ENCODE measurements at places on chromosomes 1 and 21.
A peak's percentile ranks its signal among the peaks of the same experiment; 100 is the strongest.

DNA sequence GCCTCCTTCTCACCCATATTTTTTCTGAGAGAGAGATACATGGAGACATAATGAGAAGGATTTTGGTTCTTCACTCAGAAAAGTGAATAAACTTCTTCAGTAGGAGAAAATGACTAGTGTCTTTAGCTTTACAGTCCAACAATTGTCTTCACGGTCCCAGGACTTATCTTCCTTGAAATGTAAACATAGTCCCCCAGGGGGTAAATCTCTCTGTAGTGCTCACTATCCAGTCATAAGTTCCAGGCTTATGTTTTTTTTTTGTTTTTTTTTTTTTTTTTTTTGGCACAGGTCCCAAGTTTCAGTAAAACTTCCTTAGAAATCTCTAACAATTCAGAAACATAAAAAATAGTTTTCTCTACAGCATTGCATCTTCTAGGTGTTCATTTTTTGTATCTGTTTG, 890.2 kb upstream of the B3GALT2 start:
- DNase-seq, result no peak

DNA sequence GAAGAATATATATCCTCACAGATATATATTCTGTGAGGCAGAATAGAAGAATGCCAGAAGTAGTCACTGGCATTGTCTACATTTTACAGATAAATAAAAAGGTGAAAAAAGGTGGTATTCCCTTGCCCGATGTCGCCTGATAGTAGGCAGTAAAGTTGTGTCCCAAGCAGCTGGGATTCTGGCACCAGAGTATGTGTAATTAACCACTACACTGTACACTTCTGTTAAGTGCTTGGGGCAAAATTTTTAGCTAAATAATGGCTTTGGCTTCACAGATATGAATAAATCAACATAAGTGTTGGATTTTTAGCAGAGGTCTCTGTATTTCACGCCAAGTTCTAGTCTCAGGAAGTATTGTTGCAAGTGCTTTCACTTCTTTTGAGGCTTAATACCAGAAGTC, 13.3 kb upstream of the CASQ2 start:
- DNase-seq, result no peak

- DNase-seq, result no peak
These were observed 12.5 kb downstream of the H6PD start for GRCh38 chr1:9246841-9247785.

- DNase-seq, result no peak
These were observed 14.8 kb upstream of the TMEM222 start for GRCh38 chr1:27306892-27307761.

DNA sequence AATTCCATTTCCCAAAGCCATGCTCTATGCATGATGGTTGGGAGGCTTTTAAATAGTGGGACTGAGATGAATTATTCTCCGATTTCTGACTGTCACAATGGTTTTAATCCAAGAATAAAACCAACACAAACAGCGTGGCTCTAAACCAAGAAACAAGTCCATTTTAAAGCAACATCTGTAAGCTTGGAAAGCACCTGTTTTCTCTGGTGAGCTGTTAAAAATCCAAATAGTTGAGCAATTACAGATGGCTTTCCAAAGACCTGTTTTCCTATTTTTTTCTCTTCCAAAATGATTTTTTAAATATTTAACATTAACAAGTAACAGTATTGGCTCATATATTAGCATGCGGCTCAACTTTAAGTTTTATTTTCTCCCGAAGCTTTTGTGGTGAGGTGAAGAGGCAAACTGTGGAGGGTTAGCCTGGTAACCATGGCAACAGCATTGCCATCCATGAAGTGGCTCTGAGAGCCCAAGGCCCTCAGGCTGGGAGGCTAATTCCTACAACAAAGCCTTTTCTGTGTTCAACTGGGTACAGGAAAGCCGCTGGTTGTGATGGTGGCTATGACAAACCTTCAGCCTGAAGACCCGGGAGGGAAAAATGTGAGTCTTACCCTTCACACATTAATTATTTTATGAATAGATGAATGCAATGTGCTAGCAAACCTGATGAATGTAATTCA, 56.7 kb upstream of the B3GALT5 start:
- DNase-seq, result no peak

DNA sequence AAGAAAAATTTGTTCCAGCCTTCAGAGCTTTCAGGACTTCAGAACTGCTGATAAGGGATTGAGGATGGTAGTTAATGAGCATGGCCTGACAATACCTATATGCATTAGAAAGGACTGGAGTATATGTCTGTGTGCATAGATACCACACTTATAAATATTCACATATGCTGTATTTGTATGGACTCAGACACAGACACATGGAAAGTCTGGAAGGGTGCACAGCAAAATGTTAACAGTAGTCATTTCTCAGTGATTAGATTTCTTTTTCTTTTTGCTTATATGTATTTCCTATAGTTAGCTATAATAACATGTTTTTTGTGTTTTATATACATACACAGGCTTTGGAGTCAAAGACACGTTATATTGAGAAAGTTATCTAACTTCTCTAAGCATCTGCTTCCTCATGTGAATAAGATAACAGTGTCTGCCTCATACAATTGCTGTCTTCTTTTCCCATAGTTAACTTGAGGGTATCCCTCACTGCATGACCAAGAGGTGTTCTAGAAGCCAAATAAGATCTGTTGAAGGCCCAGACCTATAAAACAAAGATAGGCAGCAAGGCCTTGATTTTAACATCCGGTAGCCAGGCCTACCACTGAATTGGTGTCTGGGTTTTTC, 31.3 kb downstream of the INPP5B start:
- no peak for DNase-seq

DNA sequence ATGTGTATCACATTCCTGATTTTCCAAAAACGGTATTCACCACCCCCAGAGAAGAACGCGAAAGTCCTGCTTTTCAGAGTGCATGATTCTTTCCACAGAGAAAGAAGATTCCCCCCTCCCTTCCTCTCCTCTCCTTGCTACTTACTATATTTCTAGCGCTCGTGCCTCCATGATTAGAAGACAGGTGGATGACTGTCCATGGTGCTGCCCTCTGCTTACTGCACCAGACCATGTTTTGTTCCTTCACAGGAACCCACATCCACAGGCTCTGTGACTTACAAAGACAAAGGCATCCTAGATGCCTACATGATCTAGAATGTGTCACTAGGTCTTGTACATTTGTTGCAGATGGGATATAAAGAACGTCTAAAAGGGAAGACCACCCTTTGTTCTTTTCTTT, 49.1 kb upstream of the ZNF648 start:
- DNase-seq, result no peak

DNA sequence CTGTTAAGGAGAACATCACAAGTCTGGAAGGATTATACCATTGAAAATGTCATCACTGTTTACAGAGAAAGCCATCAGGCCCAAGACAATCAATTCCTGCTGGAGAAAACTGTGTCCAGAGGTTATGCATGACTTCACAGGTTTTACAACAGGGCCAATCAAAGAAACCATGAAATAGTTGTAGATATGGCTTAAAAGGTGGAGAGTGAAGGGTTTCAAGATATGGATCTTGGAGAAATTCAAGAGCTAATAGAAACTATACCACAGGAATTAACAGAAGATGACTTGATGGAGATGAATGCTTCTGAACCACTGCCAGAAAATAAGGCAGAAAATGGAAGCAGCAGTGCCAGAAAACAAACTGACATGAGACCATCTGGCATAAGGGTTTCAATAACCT, 30.2 kb downstream of the USP1 start:
- no peak for DNase-seq

DNA sequence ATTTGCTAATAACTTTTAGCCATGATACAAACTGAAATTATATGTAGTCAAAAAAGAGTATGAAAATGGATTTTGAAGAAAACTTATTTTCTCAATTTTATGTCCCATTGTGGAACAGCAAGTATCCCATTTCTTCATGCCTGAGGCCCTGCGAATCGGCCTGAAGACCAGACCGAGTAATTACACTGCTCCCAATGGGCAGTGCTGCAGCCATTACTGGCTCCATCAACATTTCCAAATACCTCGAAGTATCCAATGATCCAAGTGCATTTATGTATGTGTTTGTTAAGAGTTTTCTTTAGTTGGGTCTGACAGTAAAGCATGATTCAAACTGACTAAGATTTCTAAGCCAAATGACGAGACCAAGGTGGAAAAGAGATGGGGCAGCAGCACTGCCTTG, 44.4 kb downstream of the HSF2BP start:
- no peak for DNase-seq

GRCh38 chr1:59530119-59530518, 233.2 kb downstream of the FGGY start:
- no peak for DNase-seq

- no peak for DNase-seq
These were observed 2.8 kb upstream of the CELA2A start for GRCh38 chr1:15453734-15454133.

DNA sequence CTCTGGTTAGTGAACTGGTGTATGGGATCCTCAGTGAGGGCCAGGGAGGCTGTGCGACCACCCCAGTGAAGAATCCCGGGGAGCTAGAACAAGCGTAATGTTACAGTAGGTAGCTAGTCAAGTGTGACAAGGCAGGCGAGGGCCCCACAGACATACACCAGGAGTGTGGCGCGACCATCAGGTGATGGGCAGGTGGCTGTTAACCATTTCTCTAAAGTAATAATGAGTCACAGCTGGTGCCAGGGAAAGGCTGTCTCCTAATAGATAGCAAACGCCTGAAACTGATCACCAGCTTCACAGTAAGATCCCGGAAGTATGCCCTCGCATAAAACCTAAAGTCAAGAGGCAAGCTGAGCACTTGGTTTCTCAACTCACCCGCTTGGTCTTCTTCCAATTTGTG, 40.5 kb upstream of the TARBP1 start:
- DNase-seq, result no peak

GRCh38 chr1:54745274-54745673, 19.0 kb downstream of the PARS2 start:
- no peak for DNase-seq

GRCh38 chr1:83883979-83884378, 115.0 kb downstream of the TTLL7 start:
- no peak for DNase-seq

- no peak for DNase-seq
These were observed 8.9 kb downstream of the GABRD start for GRCh38 chr1:2027961-2028583.

- DNase-seq, result peak; percentile 45
These were observed 13.7 kb upstream of the RHEX start for GRCh38 chr1:206039046-206039973.

GRCh38 chr21:44899768-44900558, 20.7 kb downstream of the ITGB2 start:
- DNase-seq, result no peak

- no peak for DNase-seq
These were observed 6.8 kb downstream of the THEM5 start for GRCh38 chr1:151846686-151847237.

- DNase-seq, result peak; percentile 73
These were observed 2.2 kb downstream of the SPATA6 start for GRCh38 chr1:48469616-48470480.

GRCh38 chr1:240575981-240576662, 35.8 kb downstream of the GREM2 start:
- peak; percentile 73 for DNase-seq

- DNase-seq, result no peak
These were observed 10.1 kb downstream of the RBP7 start for GRCh38 chr1:10007169-10007568.

DNA sequence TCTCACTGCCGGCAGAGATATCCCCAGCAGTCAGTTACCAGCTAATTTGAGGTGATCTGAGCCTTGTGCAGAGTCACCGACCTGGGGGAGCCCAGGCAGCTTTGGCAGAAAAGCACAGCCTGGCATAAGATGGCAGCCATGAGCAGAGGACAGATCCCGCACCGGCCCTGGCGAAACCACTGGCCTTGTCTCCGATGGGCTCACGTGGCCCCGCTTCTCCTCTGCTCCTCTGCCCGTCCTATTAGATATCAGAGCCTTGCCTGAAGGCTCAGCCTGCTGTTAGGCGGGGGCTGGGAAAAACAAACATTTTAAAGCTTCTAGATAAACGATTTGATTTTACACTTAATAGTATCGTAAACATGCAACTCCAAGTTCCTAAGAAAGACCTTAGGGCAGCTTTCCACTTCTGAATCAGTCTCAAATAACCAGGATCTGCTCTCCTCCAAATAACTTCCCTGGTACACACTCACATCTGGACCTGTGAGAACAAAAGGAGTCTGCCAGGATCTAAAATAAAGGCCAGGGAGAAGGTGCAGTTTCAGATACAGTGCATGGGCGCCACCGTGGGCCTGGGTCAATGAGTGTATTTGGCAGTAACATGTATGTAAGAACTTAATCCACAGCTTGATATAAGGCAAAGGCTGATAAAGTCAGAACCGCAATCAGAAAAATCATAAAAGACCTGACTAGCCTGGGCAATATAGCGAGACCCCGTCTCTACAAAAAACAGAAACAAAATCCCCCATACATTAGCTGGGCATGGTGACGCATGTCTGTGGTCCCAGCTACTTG, 10.0 kb downstream of the EDARADD start:
- DNase-seq, result no peak

GRCh38 chr1:40090652-40091355, 6.2 kb downstream of the PPT1 start:
- DNase-seq, result no peak

- no peak for DNase-seq
These were observed 339.2 kb upstream of the KAZN start for GRCh38 chr1:14259191-14259757.

DNA sequence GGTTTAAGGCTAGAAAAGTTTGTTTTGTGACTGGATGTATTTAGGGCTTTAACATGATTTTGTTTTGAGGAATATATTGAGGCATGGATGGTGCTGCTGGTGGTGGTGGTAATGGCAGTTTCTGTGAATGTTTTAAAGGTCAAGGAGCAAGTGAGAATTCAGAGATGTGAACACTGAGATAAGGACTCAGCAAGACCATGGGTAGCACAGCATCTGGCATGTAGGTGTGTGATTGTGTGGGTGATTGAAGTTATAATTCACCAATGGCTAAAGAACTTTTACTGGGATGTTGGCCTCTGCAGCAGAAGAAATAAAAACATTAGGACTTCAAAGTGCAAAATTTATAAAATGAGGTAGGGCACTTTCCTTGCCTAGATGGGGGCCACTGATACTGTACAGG, 65.9 kb downstream of the MACF1 start:
- DNase-seq, result no peak

GRCh38 chr1:246609632-246610031, 43.4 kb downstream of the CNST start:
- peak; percentile 16 for DNase-seq

DNA sequence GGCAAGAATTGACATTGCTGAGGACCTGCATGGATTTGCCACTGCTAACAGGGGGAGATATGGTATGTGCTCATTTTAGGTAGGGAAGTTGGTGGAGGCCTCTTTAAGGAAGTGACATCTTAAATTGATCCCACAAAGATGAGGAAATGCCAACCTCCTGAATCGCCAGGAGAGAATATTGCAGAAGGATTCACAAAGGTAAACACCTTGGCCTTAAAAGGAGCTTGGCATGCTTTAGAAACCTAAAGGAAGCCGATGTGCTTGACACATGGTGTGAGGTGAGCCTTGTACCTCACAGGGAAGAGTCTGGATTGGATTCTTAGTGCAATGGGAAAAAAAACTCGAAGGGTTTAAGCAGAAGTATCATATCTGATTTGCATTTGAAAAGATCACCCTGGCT, 470.5 kb upstream of the DAB1 start:
- DNase-seq, result no peak

Measured in suppressor macrophage treated with lipopolysaccharide for 1 hour (primary cell).